ENCODE measurements at places on chromosomes 11 and 22. TPM values are rescaled to one million over a fixed set of nuclear protein-coding genes. Genes with fewer than 3 reads are reported as not detected.

Gene LRRC55
- total RNA-seq: not detected

Gene POU2AF2
- not detected for total RNA-seq

Gene BRSK2
- total RNA-seq: 7.1 TPM

Gene ATG16L2
- total RNA-seq: 11.7 TPM

Gene GRIA4
- total RNA-seq: 0.53 TPM

Gene MS4A3
- not detected for total RNA-seq

Gene RNF121
- 73.4 TPM for total RNA-seq

Gene KCNJ11
- not detected for total RNA-seq

Gene SLC22A6
- not detected for total RNA-seq

Gene PIH1D2
- total RNA-seq: 1.0 TPM

Gene NEFH
- 3.1 TPM for total RNA-seq

Gene NOX4
- 36.5 TPM for total RNA-seq

Gene SPI1
- not detected for total RNA-seq

Gene FAM180B
- total RNA-seq: not detected

Gene EP300
- 54.4 TPM for total RNA-seq

Gene C11orf86
- total RNA-seq: not detected

Gene DENND5A
- 147 TPM for total RNA-seq

Gene SCGB2A2
- total RNA-seq: not detected

Gene CENPM
- 0.84 TPM for total RNA-seq

Gene OR2AG2
- total RNA-seq: 0.27 TPM

Gene MRGPRX3
- total RNA-seq: not detected

Gene MMP10
- 1.2 TPM for total RNA-seq

Gene OVOL1
- 0.22 TPM for total RNA-seq

Gene SYT13
- total RNA-seq: 0.50 TPM

Gene RPS13
- total RNA-seq: 753 TPM

Gene LARGE2
- 0.36 TPM for total RNA-seq

Gene SERPIND1
- not detected for total RNA-seq

Gene RAG2
- total RNA-seq: not detected

Gene C11orf52
- 0.60 TPM for total RNA-seq

Gene DDTL
- 0.75 TPM for total RNA-seq

Gene SYT8
- total RNA-seq: 0.36 TPM

Gene LAYN
- 47.5 TPM for total RNA-seq

Gene RBM14
- 47.6 TPM for total RNA-seq

Gene STK33
- 8.1 TPM for total RNA-seq

Gene TNNT3
- not detected for total RNA-seq

Gene KCNE3
- total RNA-seq: 0.31 TPM

Gene MMP7
- 8.4 TPM for total RNA-seq

Gene PARVG
- not detected for total RNA-seq

Gene MRGPRD
- not detected for total RNA-seq
